Bronchus fibroblast of lung (primary cell): ENCODE measurements at places on chromosomes 5 and 9. TPM values are rescaled to one million over a fixed set of nuclear protein-coding genes. Genes with fewer than 3 reads are reported as not detected.

SNAPC3 gene
- total RNA-seq: 17.5 and 22.4 TPM in 2 replicates

PCBD2 gene
- 3.4 and 5.0 TPM in 2 replicates for total RNA-seq

SPATA31A6 gene
- not detected in 2 replicates for total RNA-seq

GARIN3 gene
- not detected in 2 replicates for total RNA-seq

CATSPER3 gene
- total RNA-seq: 0.17 and 0.30 TPM in 2 replicates

ISCA1 gene
- total RNA-seq: 12.2 and 15.8 TPM in 2 replicates

FANCG gene
- total RNA-seq: 47.9 and 48.5 TPM in 2 replicates
